COR-L47 (cell line): ENCODE measurements at places on chromosomes 3 and 15.
A peak's percentile ranks its signal among the peaks of the same experiment; 100 is the strongest.

DNA sequence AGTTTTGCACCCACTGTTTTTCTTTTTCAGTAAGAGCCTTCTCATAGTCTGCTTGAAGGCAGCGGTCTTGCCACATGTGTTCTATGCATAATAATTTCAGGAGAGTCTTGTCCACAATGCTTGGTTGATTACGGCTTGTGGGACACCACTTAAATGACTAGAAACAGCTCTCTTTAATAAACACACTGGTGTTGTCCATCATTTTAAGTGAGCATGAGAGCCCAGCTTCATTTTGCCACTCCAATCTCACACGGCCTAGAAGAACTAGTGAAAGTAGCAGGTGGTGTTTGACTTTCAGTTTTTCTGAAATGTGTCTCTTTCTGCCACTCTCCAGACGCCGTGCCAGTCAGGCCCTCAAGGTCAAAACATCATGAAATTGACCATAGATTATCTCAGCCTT, 292.1 kb downstream of the LPP start:
- no peak for DNase-seq

- DNase-seq: no peak
Measured at GRCh38 chr15:69606144-69606543, 153.5 kb downstream of the RPLP1 start.

- DNase-seq: peak; percentile 29
Measured at GRCh38 chr3:124033360-124034015, 41.6 kb upstream of the ROPN1 start.

- DNase-seq: no peak
Measured at GRCh38 chr3:141255846-141256261, 24.2 kb downstream of the PXYLP1 start.

DNA sequence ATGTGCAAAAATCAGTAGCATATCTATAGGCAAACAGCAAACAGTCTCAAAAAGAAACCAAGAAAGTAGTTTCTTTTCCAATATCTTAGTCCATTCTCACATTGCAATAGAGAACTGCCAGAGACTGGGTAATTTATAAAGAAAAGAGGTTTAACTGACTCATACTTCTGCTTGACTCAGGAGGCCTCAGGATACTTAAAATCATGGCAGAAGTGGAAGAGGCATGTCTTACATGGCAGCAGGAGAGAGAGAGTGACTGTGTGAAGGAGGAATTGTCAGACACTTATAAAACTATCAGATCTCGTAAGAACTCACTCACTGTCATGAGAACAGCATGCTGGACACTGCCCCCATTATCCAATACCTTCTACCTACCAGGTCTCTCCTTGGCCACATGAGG, 327.9 kb upstream of the EPHA3 start:
- DNase-seq: no peak

DNA sequence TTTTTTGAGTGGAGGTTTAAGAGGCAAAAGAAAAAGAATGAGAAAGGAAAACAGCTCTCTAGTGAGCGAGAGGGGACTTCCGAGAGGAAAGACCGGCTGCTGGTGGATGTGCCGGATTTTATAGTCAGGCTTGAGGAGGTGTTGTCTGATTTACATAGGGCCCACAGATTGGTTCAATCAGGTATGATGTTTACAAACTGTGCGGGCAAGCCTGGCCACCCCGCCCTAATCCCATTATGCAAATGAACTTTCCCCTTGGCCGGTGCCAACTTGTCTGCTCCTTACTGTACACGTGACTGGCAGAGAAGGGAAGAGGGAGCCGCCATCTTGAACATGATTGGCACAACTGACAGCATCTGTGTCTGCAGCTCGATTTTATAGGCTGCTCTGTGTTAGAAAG, 44.7 kb downstream of the FAM43A start:
- DNase-seq: peak; percentile 82

DNA sequence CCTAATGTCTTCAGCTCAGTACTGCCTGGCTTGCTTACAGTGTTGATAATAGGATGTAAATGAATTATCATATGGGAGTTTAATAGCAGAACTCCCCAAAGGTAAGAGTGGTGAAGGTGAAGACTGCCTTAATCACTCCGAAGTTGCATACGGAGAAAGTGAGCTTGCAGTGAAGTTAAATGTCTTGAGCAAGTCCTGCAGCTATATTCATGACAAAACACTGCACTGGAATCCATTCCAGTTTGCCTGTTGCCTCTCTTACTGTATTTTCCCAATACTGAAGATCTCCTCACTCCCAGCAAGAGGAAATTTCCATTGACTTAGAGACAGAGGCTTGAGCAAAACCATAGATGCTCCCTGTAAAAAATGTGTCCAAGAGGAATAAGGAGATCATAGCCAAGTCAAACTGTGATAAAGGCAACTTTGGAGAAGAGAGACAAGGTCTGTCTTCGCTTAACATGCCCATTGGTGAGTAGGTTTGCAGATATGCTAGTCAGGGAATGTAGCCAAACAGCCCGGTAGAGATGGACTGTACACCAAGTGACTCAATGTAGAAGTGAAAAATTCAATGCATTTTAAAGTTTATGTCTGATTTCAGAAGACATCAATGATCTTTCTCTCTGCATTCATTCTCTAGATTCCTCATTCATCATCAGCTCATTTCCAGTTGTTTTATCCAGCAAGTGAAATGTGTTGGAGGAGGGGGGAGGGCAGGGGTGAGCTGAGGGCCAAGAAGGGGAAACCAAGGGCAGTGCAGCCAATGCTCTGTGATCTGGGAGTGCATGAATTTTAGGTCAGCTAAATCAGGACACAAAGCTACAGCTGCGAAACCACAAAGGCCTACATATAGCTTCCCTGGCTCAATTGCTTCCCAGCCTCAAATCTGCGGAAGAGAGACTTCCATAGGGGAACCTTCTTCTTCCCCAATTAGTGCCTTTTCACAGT, 667.1 kb upstream of the NR2F2 start:
- DNase-seq: no peak

- no peak for DNase-seq
Measured at GRCh38 chr15:100346866-100347512, 5.2 kb upstream of the ADAMTS17 start.

- DNase-seq: peak; percentile 98
Measured at GRCh38 chr3:178492491-178492890, 43.7 kb upstream of the KCNMB2 start.

- no peak for DNase-seq
Measured at GRCh38 chr3:113405180-113405579, 36.1 kb downstream of the CFAP44 start.

GRCh38 chr15:52294881-52295420, 653 bp downstream of the MYO5C start:
- no peak for DNase-seq

DNA sequence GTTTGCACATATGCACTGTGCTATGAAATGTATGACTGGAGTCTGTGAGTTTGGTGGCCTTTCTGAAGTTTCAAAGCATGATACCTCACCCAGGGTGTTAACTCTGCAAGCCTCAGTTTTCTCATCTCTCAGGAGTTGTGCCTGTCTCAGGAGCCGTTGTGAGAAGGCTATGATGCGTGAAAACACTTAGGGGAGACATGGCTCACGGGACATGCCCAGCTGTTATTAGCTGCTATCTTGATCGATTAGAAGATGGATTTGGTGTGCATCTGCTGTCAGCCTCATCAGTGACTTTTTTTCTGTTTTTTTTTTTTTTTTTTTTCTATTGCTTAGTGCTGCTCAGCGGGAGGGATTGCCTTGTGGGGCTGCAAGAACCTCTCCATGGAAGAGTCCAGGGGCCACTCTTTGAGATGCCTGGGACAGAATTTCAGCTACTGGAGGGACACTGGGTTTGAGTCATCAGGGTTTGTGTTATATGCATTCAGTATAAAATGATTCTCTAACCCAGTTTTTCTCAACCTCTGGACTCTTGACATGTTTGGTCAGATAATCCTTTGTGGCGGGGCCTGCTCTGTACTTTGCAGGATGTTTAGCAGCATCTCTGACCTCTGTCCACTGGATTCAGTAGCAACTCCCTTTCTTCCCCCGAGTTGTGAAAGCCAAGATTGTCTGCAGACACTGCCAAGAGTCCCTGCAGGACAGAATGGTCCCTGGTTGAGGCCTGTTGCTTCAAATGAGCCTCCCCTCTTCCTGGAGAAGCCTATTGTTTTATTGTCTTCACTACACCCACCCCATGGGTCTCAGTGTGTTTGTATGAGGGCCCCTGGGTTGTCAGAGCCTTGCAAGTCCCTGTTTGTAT, 181.4 kb downstream of the CACNA2D3 start:
- DNase-seq: no peak

DNA sequence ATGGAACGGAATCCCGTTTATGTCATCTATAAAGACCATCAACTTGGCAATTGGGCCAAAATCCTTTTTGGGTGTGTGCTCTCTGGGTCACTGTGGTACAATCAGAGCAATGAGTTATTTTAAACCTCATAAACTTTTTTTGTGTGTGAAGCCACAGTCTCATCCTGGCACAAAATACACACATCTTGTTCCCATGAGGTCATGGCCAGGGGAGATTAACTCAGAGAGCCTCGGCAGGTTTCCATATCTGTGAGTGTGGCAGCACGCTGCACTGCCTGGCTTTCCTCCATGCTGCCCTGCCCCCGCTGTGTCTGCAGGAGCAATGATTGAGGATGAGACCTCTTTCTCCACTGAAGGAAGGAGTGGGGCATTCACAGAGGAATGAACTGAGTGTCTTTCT, 54.0 kb upstream of the DLG1 start:
- no peak for DNase-seq

DNA sequence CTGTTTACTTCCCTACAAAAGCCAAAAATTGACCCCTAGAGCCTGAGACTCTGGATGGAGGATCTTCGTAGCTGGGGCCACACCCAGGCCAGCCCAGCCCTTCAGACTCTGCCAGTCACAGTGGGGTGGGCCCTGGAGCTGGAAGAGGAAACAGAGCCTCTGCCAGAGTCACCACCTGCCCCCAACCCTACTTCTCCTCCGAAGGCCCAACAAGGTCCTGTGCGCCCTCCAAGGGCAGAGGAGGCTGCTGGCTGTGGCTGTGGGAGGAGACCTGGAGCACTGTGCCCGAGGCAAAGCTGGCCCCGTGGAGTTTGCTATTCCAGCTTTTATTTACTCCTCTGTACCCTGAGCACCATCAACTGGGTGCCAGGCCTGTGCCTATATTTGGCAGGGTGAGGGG, 19.0 kb downstream of the CISH start:
- no peak for DNase-seq

DNA sequence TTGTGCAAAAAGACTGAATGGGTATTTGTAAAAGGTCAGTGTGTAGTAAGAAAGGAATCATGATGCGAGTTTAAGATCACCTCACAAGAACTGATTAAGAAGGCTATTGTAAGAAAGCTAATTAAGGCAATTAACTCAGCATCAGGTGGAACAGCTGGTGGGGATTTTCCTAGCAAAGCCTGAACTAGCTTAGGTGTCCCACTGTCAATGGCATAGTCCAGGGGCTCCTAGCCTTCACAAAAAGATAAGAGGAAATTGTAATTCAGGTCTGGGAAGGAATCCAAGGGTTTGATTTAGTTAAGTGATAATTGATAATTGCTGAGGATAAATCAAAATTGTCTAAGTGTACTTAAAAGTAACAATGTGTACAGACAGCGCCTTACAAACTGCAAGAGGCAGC, 901.6 kb downstream of the TUSC7 start:
- peak; percentile 95 for DNase-seq

- DNase-seq: no peak
Measured at GRCh38 chr3:140724856-140725812, 47.3 kb downstream of the TRIM42 start.

DNA sequence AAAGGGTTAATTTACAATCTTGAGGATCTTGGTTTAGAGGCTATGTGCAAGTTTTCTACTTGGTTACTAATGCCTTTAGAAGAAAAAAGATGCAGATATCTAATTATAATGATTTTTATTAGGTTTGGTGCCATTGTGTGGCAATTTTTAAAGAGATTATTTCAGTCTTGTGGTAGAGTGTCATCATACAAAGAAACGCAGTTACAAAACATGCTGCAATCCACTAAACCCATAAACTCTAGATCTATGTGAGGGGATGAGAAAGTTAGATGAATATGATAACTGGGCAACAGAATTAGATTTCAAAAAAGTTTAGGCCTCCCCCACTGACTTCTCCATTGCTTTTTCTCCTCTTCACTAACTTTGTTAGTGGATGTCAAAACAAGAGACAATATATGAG, 106.0 kb downstream of the ARPP21 start:
- DNase-seq: no peak

- DNase-seq: no peak
Measured at GRCh38 chr15:24877174-24877573, 77.6 kb upstream of the SNRPN start.

DNA sequence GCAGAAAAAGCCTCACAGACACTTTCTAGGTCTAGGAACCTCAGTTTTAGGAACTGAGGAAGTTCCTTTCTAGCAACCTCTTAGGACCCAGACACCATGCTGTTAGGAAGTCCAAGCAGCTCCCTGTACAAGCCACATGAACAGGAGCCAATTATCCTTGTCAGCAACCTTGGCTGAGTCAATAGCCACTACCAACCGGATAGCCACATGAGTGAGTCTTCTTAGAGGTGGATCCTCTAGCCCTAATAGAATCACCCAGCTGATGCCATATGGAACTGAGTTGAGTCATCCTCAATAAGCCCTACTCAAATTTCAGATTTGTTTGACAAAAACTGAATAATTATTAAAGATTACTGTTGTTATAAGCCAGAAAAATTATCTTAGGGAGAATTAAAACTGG, 256.2 kb downstream of the NLGN1 start:
- no peak for DNase-seq

GRCh38 chr3:143321058-143321769, 201.6 kb downstream of the CHST2 start:
- no peak for DNase-seq

DNA sequence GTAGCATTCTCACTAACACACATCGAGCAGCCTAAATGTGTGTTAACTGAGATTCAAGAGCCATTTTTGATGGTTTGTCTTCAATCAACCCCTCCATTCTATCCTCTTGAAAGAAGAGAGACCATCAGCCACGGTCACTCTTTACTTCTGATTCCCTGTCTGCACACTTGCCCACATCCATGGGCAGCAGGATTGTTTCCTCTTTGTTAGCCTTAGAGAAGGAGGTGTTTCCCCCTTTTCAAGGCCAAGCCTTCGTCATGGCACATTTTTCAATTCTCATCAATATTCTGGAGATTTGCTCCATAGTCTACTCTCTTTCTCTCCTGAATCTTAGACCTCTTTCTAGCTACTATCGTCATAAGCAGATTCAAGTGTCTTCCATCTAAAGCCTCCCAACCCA, 522.4 kb upstream of the NAALADL2 start:
- no peak for DNase-seq

DNA sequence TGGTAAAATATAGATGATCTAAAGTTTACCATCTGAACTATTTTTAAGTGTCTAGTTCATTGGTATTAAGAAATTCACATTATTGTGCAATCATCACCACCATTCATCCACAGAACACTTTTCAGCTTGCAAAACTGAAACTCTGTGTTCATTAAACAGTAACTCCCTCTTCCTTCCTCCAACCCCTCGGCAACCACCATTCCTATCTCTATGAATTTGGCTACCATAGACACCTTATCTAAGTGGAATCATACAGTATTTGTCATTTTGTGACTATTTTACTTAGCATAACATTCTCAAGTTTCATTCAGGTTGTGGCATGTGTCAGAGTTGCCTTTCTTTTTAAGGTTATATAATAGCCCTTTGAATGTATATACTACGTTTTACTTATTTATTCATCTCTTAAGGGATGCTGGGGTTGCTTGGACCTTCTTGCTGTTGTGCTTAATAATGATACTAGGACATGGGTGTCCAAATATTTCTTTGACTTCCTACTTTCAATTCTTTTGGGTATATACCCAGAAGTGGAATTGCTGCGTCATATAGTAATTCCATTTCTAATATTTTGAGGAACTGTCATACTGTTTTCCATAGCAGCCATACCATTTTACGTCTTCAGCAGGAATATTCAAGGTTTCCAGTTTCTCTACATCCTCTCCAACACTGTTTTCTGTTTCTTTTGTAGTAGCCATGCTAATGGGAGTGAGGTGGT, 20.9 kb downstream of the KAT2B start:
- no peak for DNase-seq
